T-helper 17 cell (primary cell): ENCODE measurements at places on chromosomes 16 and 17.

- DNase-seq: no peak
Observed at GRCh38 chr16:64292161-64292560, 829.7 kb downstream of the CDH11 start.

DNA sequence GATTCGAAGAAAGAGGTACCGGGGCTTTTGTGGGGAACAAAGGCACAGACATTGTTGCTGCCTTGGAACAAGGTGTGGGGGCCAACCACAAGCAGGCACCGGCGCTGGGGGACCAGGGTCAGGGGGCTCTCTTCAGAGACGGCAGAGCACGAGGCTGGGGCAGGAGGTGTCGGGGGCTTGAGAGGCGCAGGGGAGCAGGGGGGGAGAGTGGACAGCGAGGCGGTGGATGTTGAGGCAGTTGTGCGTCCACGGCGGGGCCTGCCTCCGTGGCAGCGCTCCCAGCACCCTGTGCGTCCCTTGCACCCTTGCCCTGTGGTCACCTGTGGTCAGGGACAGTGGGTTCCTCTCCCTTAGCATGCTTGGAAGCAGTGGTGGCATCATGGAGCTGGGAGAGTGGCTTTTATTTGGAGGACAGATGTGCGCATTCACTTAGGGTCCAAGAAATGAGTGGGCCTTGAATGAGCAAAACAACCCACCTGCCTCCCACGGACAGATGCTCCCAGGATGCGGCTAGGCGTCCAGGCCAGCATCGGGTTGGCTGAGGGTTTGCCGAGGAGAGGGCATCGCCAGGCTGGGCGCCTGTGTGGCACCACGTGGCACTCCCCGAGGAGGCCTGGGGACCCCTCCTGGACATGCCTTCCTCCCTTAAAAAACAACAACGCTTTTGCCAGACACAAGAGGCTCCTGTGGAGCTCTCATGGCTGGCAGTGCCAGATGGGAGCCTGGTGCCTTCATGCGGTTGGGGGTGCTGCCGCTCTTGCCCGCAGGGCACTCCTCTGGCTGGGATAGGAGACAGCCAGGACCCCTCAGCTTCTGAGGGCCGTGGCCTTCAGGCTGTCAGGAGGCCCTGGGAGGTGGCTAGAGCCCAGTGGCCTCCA, 113.0 kb downstream of the BANP start:
- DNase-seq: no peak

DNA sequence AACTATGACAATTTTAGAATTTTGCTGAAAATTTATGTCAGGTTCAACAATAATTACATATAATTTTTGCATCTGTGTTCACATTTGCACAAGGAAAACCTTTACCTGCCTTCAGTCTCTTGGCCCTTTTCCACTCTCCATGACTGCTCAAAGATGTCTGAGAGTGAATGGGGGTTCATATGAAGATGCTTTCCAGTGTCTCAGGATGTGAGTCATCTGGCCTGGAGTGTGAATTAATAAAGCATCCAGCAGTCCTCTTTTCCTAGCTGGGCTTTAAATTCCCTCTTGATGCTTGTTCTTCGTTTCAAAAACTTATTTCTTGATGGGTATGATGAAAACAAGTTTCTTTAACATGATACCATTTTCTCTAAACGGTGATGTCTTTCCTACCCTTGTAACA, 99.9 kb downstream of the CDK5R1 start:
- DNase-seq: no peak

- no peak for DNase-seq
Observed at GRCh38 chr17:40326832-40327199, 17.8 kb downstream of the RARA start.

DNA sequence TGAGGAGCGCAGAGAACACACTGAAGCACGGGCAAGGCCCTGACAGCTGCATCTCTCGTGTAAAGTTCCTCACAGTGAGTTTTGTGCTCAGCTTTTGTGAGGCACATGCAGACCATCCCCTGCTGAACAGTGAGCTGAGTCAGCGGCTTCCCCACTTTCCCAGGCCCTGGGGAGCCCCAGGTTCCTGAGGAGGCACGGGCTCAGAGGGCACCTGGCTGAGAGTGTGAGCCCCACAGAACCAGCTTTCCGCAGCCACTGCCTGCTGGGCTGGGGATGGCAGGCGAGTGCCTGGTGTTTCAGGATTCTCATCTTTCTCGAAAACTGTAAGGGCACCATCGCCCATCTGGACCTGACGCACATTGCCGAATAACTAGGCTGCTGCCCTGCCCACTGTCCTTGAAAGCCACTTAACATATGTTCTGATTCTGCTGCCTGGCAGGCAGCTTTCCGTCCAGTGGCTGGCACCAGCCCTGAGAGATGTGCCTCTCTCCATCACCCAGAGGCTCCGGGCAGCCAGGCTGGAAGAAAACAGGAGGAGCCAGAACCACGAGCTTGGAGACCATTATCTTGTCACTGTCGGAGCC, 266.7 kb upstream of the FOXF1 start:
- DNase-seq: no peak

- DNase-seq: peak; percentile 18
Observed at GRCh38 chr16:80027007-80027965, 426.7 kb upstream of the MAF start.

GRCh38 chr17:52297230-52298010, 138.9 kb upstream of the CA10 start:
- DNase-seq: no peak

DNA sequence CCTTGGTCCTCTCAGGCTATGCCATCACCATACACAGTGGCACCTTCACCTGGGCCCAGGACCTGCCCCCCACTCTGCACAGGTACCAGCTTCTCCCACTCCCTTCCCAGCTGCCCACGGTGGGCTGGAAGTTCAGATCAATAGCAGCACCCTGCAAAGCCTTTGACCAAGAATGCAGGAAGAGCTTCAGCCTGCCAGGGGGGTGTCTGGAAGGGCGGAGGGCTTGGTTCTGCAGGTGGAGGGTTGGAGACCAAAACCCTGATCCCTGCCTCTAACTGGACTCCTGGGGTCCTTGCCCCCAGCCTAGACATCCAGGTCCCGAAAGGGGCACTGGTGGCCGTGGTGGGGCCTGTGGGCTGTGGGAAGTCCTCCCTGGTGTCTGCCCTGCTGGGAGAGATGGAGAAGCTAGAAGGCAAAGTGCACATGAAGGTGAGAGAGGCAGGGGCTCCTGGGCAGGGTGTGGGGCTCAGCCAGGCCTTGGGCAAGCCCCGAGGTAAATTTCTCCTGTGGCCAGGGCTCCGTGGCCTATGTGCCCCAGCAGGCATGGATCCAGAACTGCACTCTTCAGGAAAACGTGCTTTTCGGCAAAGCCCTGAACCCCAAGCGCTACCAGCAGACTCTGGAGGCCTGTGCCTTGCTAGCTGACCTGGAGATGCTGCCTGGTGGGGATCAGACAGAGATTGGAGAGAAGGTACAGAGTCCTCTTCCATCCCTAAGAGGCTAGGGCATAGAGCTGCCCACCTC, 34.3 kb downstream of the ABCC3 start:
- no peak for DNase-seq

DNA sequence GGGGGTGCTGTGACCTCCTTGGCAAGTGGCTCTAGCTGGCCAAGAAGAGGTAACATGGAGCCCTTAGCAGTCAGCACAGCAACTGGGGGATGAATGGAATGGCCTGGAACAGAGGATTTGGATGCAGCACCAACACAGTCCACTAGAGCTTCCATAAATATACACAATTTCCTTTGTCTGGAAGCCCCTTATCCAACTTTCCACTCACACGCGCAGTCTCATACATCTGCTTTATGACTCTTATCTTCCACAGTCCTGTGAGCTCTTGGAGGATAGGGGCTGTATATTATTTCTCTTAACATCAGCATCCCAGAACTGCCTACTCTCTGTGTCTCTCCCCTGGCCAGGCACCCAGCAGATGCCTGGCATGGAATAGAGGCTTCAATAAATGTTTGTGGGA, 235.6 kb upstream of the MAF start:
- DNase-seq: no peak

DNA sequence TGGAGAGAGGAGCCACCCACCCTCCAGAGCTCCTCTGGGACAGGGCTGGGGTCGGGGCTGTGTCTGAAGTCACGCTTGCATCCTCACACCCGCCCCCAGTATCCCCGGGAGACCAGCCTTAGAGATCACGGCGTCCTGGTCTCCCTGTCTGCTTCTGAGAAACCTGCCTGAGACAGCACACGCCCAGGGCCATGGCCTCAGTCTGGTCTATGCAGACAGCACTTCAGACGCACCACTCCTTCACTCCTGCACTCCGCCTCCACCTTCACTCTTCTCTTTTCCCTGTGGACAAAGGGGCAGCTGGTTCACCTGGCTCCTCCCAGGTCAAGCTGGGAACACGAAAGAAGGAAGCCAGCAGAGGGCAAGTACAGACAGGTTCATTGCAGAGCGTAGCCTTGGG, 248.0 kb upstream of the GSE1 start:
- DNase-seq: no peak

DNA sequence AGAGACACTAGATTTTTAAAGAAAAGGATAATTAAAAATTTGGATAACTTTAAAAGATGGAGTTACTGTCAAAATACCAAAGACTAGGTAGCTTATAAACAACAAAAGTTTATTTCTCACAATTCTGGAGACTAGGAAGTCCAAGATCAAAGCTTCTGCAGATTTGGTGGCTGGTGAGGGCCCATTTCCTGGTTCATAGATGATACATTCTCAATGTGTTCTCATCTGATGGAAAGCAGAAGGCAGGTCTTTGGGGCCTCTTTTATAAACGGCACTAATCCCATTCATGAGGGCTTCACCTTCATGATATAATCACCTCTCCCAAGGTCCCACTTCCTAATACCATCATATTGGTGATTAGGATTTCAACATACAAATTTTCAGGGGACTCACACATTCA, 33.7 kb downstream of the NLK start:
- DNase-seq: no peak

DNA sequence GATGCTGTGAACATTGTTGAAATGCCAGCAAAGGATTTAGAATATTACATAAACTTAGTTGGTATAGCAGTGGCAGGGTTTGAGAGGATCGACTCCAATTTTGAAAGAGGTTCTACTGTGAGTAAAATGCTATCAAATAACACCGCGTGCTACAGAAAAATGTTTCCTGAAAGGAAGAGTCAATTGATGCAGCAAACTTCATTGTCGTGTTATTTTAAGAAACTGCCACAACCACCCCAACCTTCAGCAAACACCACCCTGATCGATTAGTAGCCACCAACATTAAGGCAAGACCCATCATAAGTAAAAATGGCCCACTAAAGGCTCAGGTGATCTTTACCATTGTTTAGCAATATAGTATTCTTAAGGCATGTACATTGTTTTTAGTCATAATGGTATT, 27.3 kb downstream of the HLF start:
- DNase-seq: no peak
